ENCODE measurements at places on chromosomes 6 and 20. TPM values are rescaled to one million over a fixed set of nuclear protein-coding genes. Genes with fewer than 3 reads are reported as not detected.

DNA sequence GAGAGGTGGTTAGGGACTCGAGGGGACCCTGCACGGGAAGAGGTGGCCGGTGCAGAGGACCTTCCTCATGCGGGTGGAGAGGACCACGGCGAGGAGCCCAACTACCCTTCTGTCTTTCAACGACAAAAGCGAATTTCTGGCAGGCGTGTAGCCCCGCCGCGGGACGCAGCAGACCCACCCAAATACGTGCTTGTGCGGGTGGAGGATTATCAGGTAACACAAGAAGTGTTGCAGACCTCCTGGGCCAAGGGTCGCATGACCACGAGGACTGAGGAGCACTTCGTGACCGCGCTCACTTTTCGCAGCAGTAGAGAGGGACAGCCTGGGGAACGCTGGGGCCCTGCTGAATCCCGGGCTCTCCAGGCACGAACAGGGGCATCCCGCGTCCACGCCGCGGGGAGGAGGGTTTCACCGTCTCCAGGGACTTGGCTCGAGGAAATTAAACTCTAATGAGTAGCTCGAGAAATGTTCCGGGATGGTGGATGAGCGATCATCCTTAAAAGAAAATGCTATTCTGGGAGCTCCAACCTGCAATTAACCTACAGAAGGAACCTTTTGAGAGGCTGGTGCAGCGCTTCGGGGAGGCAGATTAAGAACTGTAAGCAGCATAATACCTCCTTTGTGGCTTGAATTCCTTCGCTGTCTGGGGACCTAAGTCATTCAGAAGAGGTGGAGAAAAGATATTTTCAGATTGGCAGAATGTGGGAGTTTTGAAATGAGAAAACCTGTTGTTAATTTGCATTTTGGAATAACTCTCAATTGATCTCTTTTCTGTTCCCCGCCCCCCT is 804 bp downstream of the C6orf141 start:
- peaks cover 3% of the 10 kb centered on the region for H3K36me3 ChIP-seq
- peaks cover 30% of the 10 kb centered on the region for H3K27me3 ChIP-seq
- H3K4me1 ChIP-seq = peaks cover 20% of the 10 kb centered on the region
- peak overlapping the region; percentile 71 for H3K4me3 ChIP-seq

DNA sequence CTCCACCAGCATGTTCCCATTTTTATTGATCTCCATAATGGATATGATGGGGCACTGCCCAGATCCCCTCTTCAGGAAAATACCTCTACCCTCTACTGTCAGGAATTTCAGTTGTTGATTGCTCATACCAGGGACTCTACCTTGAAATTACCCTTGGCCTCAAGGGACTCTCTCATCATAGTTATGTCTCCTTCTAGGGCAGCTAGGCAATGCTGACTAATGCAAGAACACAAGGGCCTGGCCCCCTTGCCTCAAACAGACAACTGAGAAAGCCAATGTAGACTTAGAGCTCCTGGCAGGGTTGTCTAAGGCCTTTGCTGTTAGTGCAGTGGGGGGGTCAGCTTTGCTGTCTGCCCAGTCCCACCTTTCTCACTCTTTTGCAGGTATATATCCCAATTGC is 493.1 kb downstream of the BTBD3 start:
- no peaks in the 10 kb centered on the region for H3K27me3 ChIP-seq
- no peaks in the 10 kb centered on the region for H3K4me1 ChIP-seq
- no peaks in the 10 kb centered on the region for H3K36me3 ChIP-seq
- no peak overlapping the region for H3K27ac ChIP-seq
- no peak for DNase-seq

GRCh38 chr6:17388365-17388764 is 5.0 kb upstream of the CAP2 start:
- peaks cover 22% of the 10 kb centered on the region for H3K27me3 ChIP-seq
- DNase-seq = no peak
- H3K27ac ChIP-seq = no peak overlapping the region
- H3K4me3 ChIP-seq = no peak overlapping the region
- no peaks in the 10 kb centered on the region for H3K4me1 ChIP-seq

DNA sequence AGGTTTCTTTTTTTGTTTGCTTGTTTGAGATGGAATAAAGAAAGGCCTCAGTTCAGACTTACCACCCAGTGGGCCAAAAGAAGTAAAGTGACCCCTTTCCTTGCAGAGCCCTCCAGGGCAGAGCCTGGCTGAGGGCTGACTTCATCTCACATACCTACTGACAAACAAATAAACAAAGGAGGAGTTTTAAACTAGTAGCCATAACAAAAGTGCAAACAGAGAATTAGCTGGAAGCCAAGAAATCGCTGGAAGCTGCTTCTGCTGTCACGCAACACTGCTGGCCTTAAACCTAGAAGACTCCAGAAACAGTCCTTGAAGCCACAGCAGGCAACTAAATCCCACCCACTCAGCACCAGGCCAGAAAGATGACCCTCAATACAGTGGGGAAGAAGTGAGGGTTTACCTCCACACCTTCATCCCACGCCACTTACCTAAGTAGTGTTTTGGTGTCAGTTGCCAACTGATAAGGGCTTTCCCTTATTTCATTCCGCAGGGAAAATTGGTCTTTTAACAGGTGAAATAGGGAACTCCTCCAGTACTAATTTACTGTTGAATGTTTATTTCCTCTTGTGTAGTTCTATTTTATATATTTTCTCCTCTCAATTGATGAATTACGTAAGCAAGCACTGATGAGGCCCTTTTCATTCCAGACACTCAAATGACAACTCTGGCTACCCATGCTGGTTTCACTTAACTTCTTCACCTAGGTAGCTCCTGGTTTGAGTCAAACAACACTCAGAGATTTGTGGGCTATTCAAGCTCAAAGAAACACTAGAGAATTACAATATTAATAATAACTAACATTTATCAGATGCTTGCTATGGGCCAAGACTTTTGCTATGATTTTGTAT is 46.2 kb downstream of the EDN1 start:
- no peaks in the 10 kb centered on the region for H3K36me3 ChIP-seq
- no peak for DNase-seq
- H3K4me1 ChIP-seq = peaks cover 5% of the 10 kb centered on the region
- peaks cover 5% of the 10 kb centered on the region for H3K27me3 ChIP-seq
- H3K27ac ChIP-seq = no peak overlapping the region

GRCh38 chr20:22914291-22914690 is 120.8 kb upstream of the SSTR4 start:
- H3K4me1 ChIP-seq = no peaks in the 10 kb centered on the region
- no peak overlapping the region for H3K27ac ChIP-seq
- H3K27me3 ChIP-seq = no peaks in the 10 kb centered on the region
- DNase-seq = no peak

LZTS3 gene
- total RNA-seq = 0.42 TPM

PRND gene
- total RNA-seq = not detected

HNF4A gene
- not detected for total RNA-seq

CST2 gene
- total RNA-seq = not detected

Measured in activated CD8-positive, alpha-beta T cell treated with anti-CD3 and anti-CD28 coated beads, Interleukin-2, amount 10 ng/mL, durations not matched to agents 7 days and 5 days (primary cell).